ENCODE measurements at places on chromosomes 13 and 19.
A peak's percentile ranks its signal among the peaks of the same experiment; 100 is the strongest.

DNA sequence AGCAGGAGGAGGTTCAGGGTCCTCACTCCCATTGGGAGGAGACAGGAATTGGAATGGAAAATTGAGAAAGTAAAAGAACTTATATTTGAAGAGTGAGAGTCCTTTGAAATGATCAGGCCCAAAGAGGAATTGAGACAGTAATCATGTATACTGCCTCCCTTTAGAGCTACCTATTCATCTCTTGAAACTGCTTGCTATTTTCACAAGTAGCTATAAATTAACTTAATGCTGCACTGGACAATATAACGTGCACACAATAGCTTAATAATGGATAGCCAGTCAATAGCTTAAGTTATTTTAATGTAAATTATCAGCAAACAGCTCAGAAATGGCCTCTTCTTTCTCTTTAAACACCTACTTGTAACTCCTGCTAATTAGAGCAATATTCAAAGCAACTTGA lies 46.6 kb upstream of the MYCBP2 start:
- no peak for DNase-seq

GRCh38 chr19:13100841-13101589 lies 1.6 kb downstream of the LYL1 start:
- no peak for DNase-seq

DNA sequence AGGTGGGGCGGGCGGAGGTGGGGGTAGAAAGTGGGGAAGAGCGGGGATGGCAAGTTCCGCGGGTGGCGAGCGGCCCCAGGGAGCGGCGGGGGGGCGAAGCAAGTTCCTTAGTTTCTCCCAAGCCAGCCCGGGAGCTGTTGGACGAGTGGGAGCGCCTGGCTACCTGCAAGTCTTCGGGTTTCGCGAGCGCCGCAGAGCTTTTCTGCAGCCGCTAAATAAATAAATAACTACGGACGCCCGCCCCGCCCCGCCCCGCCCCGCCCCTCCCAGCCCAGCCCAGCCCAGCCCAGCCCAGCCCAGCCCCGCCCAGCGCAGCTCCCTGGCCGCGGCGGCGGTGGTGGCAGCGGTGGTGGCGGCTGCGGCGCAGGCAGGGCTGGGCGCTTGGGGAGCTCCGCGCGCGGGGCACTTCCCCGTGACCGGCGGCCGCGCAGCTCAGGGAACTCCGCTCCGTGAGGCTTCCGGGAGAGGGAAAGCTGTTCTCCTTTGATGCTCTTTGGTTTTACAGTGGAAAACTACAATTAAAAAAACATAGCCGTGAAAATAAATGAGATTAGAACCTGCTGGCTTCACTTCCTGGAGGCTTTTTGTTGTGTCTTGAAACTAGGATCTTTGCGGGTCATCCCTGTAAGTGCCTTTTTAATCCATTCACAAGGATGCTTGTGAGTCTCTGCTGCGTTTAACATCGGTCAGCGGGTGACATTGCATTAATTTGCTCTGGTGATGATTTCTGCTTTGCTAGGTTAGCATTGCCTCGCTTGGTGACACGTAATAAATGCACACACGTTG lies at the start of gene UBE2L5:
Gene UBE2L5, plus strand, starts transcription at position 440 of the 786 bp plus-strand sequence. CDS start 5,498 bp downstream, outside the sequence.
- DNase-seq, result peak; percentile 73

- no peak for DNase-seq
Observed at GRCh38 chr13:71576571-71576970, 290.4 kb downstream of the DACH1 start.

- DNase-seq, result peak; percentile 24
Observed at GRCh38 chr19:46218160-46218559, 11.4 kb upstream of the IGFL1 start.

GRCh38 chr19:48321622-48322591 lies 3.4 kb upstream of the EMP3 start:
- DNase-seq, result peak; percentile 99

DNA sequence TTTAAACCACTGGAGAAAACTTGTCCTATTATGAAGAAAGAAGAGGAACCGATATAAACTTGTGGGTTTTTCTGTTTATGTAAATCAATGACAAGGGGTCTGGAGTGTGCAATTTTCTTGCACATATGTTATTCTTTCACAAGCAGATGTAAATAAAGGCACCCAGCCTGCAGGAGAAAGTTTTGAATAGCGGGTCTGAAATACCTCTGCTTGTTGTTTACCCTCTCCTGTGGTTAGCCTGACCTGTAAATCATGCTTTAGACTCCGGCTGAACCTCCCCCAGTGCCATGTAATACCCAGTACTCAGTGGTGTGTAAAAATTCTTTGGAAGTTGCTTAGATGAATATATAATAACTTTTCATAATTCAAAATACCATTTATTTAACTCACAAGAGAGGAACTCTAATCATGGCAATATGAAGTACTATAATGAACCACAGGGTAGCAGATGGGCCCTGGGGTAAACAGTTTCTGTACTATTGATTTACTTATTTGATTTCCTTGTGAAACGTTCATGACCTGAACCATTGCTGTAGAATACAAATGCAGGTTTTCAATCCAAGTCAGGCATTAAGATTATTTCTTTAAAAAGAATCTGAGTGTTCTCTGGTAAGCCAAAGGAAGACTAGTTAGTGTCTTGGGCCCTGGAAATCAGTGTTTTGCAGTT lies 245.1 kb downstream of the LMO7 start:
- DNase-seq, result no peak

DNA sequence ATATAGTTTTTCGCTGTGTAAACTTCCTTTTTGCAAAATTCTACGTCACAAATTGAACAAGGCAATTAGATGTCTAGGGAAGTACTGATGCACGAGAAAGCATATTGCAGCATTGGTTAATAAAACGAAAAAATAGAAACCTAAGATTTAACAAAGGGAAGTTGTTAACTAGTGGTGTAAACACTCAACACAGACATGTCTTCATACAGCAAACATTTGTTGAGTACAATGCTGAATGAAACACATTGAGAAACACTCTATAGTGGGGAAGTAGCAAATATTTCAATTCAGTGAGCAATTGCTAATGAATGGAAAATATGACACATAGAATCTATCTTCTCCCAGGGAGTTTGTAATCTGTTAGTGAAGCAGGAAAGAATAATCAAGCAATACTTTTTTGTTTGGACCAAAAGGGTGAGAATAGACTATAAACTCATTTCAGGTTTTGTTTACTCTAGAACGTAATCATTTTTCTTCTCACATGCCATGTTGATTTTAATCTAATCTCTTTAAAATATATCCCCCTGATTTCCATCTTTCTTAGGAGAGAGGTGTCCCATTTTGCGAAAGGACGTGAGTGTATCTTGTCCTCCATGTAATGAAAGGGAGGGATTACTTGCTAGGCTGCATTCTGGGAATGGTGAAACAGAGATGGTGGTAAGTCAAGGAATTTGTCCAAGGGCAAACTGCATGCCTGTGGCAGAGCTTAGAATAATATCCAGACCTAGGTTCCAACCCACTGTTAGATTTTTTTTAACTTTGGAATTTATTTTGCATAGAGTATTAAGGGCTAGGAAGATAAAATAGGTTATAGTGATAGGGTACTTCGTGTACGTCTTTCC lies 1.7 kb upstream of the ANKRD10 start:
- DNase-seq, result no peak

- DNase-seq, result no peak
Observed at GRCh38 chr19:20359933-20360720, 193.1 kb downstream of the ZNF486 start.

GRCh38 chr19:39795001-39795400 lies 16.3 kb downstream of the LEUTX start:
- DNase-seq, result no peak

GRCh38 chr13:113874579-113875428 lies 10.9 kb upstream of the GAS6 start:
- no peak for DNase-seq

DNA sequence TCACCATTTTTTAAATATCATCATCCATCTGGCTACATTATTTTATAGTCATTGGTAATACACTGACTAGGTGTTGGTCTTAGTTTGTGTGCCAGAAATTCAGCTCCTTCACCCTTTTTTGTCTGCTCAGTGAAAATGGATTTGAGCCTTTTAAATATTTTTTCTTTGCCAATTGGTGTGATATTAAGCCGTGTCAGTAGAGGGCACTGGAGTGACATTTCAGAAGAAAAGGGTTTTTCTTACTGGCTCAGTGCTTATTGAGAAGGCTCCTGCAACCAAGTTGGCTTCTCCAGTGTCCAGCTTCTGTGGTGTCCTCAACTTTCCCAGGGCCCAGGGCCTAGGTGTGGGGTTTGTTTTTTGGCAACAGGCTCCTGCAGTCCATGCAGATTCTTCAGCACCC lies 546.6 kb downstream of the DACH1 start:
- DNase-seq, result peak; percentile 20

GRCh38 chr19:41376241-41376997 lies at the start of gene TMEM91:
Gene TMEM91 (plus strand): TSS chr19:41376533. CDS start chr19:41378310, 1,777 bp downstream.
- peak; percentile 45 for DNase-seq

GRCh38 chr19:4067396-4068046 lies 822 bp upstream of the ZBTB7A start:
- DNase-seq, result peak; percentile 54

DNA sequence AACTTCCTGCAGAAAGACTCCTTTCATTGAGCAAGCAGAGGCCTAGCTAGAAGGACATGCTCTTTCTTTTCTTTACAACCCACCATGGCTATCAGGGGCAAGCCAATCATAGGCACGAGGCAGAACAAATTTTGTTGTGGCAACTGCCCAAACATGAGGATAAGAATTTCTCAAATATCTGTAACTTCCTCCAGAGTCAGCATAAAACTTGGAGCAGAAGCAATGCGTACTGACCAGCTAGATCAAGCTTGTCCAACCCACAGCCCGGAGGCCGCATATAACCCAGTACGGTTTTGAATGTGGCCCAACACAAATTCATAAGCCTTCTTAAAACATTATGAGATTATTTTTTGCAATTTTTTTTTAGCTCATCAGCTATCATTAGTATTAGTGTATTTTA lies 87.0 kb upstream of the SOX21 start:
- no peak for DNase-seq

DNA sequence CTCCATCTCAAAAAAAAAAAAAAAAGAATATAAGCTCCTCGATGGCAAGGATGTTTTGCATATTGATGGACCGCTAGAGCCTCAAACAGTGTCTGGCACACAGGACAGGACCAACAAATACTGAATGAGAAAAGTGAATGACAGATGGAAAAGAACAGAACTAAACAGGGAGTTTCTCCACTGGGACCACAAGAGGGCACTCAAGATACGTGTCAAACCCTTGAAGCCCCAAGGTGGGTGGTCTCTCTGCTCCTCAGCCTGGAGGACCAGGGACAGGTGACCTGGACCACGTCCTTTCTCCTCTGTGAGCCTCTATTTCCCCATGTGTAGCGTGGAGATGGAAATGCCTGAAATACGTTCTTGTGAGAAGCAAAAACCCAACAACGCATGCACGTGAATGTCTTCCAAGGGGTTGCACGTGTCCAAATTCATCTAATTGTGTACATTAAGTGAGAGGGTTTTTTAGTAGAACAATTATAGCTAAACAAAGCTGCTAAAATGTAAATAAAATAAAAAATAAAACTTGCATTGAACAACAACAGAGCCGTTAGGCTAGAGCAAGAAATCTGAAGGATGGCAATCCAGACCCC lies 5.7 kb upstream of the CDC42EP5 start:
- DNase-seq, result no peak

All from colonic mucosa (tissue), 4 donors.